ENCODE measurements at places on chromosomes 12 and 14. TPM values are rescaled to one million over a fixed set of nuclear protein-coding genes. Genes with fewer than 3 reads are reported as not detected.

The B4GALNT3 gene
- total RNA-seq = 1.1 TPM

The ANKLE2 gene
- 57.9 TPM for total RNA-seq

The SMCO2 gene
- total RNA-seq = not detected

The ACVRL1 gene
- total RNA-seq = not detected

The GALNT16 gene
- 0.08 TPM for total RNA-seq

The GALNT4 gene
- total RNA-seq = 4.6 TPM

The GLIPR1L2 gene
- not detected for total RNA-seq
